ENCODE measurements at places on chromosomes 11 and 22.
A peak's percentile ranks its signal among the peaks of the same experiment; 100 is the strongest.

GRCh38 chr22:30245985-30246813 lies at the start of gene LIF:
Gene LIF, minus strand, starts transcription at chr22:30246759. Its CDS starts 64 bp downstream, at chr22:30246695.
- DNase-seq = no peak

DNA sequence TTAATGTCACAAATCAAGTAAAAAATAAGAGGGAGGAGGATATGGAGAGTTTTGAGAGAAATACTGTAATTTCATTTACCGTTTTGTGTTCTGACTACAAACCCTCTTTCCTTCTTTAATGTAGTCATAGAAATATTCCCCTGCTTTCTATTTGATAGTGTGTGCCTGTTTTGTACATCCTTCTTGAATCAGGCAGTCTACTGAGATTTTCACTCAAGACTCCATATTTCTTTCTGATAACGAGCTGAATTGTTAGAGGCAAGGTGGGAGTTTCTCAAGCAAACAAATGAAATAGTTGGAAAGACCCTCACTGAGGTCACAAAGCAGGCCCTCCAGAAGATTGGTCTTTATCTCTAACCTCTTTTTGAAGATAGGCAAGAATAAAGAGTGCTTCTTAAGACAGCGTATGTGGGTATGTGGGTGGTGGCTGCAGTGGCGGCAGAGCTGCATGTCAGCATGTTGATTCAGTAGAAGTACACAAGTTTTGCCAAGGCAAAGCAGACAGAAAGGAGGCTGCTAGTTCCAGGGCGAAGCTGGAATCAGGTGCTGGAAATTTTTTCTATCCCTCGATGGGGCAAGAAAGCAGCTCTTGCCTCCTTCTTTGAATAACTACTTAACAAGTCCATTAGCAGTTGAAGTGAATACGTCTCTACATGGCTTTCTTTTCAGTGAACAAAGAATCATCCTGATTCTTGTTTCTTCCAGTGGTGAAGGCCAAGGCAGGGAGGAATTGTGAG lies 164.2 kb downstream of the FAM76B start:
- no peak for DNase-seq

- DNase-seq = peak; percentile 74
Observed at GRCh38 chr11:121466063-121466794, 13.5 kb upstream of the SORL1-AS1 start.

- DNase-seq = no peak
Observed at GRCh38 chr22:44531487-44531886, 33.5 kb upstream of the RTL6 start.

- no peak for DNase-seq
Observed at GRCh38 chr22:33397381-33397907, 339.3 kb upstream of the SYN3 start.

DNA sequence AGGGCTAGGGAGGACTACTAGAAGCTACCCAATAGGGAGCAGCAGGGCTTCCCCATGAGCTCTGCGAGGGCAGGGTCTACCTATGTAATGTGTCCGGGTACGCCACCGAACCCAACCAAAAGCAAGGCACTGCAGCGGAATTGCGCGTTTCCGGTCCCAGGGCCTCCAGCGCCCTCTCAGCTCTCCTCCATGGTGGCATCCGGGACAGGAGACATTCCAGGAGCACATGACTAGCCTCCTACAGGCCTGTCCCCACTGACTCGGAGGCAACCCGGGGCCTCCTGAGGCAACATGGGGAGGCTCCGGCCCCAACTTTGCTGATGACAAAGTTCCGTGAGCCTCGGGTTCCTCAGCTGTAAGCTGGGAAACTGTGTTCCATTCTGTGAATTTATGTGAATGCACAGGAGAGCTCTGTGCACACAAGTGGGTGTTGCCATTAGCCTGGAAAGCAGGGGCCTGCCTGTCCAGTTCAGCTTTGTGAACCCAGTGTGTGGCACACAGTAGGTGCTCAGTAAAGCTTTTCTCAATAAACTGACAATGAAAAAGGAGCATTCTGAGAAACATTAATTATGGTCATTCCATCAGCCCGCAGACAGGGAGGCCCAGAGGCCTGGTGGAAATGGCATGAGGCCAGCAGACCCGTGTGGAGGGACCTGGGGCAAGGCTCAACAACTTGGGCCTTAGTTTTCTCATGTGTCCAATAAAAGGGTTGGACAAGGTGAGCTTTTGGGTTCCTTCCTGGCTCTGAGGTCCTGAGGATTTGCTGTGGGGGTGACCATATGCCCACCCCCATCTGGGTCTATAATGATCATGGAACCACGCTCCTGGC lies 50.3 kb downstream of the CHRDL2 start:
- no peak for DNase-seq

DNA sequence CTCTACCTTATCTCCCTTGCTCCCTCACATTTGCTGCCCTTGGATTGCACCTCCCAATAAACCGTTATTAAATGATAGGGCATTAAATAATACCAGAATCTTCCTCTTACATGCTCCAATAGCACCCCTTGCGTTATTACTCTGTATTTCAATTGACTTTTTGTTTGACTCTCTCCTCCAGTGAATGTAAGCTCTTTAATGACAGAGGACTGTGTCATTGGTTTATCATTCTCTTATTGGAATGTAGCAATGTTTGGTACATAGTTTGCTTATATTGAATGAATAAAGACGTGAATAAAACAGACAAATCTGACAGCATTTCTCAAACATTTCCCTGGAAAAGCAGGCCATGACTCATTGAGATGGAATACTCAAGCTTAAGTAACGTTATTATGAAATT lies 8.7 kb upstream of the MPEG1 start:
- DNase-seq = no peak

Measured in BJ (cell line).